ENCODE measurements at places on chromosomes 4 and X. TPM values are rescaled to one million over a fixed set of nuclear protein-coding genes. Genes with fewer than 3 reads are reported as not detected.

Gene FAT1
- total RNA-seq: 85.2 TPM

Gene TSPAN7
- 37.3 TPM for total RNA-seq

- H3K27ac ChIP-seq: no peak overlapping the region
- no peaks in the 10 kb centered on the region for H3K4me1 ChIP-seq
- H3K36me3 ChIP-seq: no peaks in the 10 kb centered on the region
- no peak for DNase-seq
- H3K4me3 ChIP-seq: no peak overlapping the region
- H3K27me3 ChIP-seq: no peaks in the 10 kb centered on the region
Observed at GRCh38 chrX:17488036-17488435, 113.0 kb downstream of the NHS start.

DNA sequence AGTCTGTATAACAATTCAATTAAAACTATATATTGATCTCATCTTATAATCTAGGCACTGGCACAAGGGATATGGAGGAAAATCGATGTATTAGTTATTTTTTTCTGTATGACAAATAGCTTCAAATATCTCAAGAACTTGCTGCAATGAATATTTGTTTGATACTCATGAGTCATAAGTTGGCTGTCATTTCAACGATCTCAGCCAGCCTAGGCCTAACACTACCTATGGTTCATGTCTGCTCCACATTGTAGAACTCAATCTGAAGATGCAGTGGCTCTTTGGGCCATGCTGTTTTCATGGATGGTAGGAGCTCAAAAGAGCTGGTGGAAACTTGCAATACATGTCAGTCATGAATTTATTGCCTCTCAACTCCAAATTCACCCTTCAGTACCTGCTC, 44.7 kb downstream of the MAGEB17 start:
- no peak for DNase-seq
- H3K4me3 ChIP-seq: no peak overlapping the region
- H3K27ac ChIP-seq: no peak overlapping the region
- no peaks in the 10 kb centered on the region for H3K4me1 ChIP-seq
- H3K36me3 ChIP-seq: no peaks in the 10 kb centered on the region
- no peaks in the 10 kb centered on the region for H3K27me3 ChIP-seq

DNA sequence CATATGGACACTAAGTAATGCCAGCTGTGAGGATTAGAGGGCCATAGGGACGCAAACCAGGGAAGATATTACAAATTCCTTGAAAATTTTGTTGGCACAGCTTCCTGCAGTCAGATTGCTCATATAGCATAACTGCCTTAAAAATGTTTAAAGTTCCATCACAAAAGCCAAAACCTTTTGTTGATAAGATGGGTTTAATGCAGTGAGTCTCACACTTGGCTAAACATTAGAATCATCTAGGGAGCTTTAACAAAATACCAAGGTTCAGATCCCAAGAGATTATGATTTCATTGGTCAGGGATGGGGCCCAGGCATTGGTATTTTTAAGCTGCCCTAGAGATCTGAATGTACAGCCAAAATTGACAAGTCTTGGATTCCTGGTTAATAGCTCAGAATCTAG, 376.5 kb upstream of the MAD2L1 start:
- no peak overlapping the region for H3K27ac ChIP-seq
- no peaks in the 10 kb centered on the region for H3K36me3 ChIP-seq
- no peak for DNase-seq

DNA sequence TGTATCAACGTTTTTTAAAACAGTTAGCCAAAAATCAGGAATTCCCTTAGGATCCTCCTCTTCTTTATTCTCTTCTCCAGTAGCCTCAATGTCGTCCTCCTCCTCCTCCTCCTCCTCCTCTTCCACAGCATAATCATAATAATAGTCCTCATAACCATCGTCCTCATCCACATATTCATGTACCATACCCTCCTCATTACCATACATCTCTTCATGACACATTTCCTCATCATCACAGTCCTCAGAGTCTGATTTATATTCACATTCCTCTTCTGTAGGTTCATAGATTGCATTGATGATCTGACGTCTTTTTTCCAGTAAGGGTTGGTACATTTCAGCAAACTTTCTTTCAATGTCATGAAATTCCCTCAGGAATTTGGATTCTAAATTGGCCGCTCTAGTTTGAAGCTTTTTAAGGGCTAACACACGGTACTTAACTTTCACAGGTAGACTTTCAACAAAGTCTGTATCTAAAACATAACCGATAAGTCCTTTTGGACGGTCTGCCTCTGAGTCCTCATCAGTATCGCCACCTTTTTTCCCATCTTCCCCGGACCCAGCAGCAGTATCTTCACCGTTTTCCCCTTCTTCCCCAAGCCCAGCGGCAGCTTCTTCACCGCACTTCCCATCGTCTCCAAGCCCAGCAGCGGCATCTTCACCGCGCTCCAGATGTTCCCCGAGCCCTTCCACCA, 771 bp downstream of the NAP1L2 start:
- peaks cover 8% of the 10 kb centered on the region for H3K27me3 ChIP-seq
- peak overlapping the region; percentile 62 for H3K4me3 ChIP-seq
- no peaks in the 10 kb centered on the region for H3K36me3 ChIP-seq
- H3K4me1 ChIP-seq: no peaks in the 10 kb centered on the region

Data from tibial nerve (tissue), 4 donors.